Activated CD4-positive, alpha-beta T cell treated with anti-CD3 and anti-CD28 coated beads, Interleukin-2, Interleukin-6, amounts not matched to agents 100 ng/mL and 50 ng/mL, durations not matched to agents 16 hours and 8 hours (primary cell): ENCODE measurements at places on chromosomes 2 and 18.

- no peak for DNase-seq
Measured at GRCh38 chr18:8140841-8141501, 468.3 kb upstream of the RAB12 start.

GRCh38 chr2:227509076-227509475 lies 37.1 kb downstream of the AGFG1 start:
- no peak for DNase-seq

- DNase-seq = no peak
Measured at GRCh38 chr2:45382744-45383143, 228.3 kb downstream of the SRBD1 start.

DNA sequence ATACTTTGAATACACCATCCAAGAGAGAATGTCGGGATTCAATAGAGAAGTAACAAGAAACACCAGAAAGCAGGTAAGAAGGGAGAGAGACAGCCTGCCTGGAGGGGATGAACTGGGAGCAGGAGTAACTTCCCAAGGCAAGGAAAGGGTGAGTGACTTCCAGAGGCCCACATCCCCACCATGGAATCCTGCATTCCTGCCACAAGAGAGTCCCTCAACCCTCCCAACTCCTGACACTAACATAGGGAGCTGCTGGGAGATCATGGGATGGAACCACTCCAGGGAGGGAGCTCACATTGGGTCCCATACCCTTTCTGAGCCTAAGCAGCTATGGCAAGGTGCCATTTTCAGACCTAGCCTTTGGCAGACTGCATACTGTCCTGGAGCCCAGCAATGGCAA lies 5.5 kb upstream of the TMEM163 start:
- DNase-seq = no peak

DNA sequence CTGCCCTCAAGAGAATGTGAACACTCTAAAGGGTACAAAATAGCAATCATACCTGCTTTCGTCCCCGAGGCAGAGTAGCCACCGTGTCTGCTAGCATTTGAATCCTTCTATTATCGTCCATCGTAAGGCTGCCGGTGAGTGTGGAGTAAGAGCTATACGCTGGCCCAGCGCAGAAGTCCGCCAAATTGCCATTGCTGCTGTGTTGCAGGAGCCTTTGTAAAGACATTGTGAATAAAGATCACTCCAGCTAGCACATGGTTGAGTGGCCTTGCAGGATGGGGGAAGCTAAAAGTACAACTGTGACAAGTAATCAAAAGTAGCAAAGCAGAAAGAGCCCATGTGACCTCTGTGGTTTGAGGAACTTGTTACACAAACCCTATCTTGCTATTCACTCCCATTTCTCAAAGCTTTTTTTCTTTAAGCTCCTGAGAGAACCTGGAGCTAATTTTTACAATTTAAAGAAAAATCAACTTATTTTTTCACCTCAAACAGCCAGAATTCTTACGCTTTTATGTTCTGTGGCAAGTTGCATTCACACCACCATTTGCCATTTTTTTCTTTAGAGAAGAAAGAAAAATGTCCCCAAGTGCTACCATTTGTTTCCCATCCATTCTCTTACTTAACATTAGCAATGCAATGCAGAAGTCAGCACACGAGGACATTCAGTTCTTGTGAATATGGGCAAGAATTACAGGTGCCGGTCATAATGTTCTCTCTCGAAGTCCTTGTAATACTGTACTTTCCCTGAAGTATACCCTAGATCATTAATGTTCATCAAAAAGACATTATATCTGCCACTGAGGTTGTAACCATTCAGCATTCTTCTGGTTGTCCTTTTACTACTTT lies at the start of gene CYTIP:
CYTIP (minus strand) TSS at position 295 of the 846 bp plus-strand sequence; CDS start at position 226, 69 bp downstream.
- DNase-seq = peak; percentile 92

- no peak for DNase-seq
Measured at GRCh38 chr2:34909992-34910705, 1311.0 kb upstream of the FAM98A start.

DNA sequence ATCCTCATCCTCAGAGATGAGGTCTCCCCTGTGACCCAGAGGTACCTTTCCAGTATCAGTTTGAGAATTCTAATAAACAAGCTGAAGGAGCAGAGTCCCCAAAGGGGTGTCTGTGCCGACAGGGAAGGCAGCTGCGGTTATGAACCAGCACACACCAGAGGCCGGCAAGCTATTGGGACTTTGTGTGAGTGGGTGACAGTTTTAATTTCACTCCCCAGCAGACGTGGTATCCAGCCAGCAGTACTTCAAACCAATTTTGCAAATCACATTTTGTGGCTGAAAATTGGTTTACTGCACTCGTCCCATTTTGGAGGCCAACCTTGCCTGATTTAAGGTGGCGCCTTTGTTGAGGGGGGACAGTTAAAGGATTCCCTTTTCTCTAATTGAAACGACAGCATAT lies 103.0 kb upstream of the NRP2 start:
- DNase-seq = no peak

GRCh38 chr2:60466161-60466702 lies 87.2 kb downstream of the BCL11A start:
- DNase-seq = no peak

DNA sequence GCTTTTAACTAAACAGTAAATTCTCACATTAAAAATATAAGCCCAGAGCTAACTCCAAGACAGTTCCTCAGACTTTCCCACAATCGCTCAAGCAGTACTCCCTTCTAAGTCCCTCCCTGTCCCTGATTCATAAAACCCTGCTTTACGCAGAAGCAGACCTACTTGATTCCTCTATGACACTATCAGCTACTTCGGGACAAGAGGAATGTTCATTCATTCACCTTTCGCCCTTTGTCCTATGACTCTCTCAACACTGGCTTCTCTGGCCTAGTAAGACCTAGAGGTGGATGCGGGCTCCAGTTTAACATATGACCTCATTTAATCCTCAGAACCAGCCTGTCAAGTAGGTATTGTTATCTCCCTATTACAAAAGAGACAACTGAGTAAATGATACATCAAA lies 10.2 kb downstream of the LPIN2 start:
- DNase-seq = no peak

DNA sequence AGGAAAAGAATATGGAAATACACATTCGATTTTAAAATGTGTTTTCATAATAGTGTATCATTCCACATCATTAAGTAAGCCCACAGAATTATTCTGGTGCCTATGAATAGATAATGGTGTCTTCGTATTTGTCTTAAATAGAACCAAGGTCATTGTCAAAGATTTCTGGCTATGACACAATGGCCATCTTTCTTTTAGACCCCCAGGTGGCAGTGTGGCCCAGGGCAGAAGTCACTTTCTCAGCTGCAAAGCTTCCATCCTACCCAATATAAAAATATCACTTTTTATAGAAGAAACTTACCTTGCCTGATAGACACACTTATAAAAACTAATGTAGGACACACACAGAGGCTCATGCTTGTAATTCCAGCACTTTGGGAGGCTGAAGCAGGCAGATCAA lies 57.5 kb downstream of the ZRANB3 start:
- DNase-seq = peak; percentile 21

- DNase-seq = no peak
Measured at GRCh38 chr2:240191001-240191400, 50.5 kb upstream of the OTOS start.

GRCh38 chr18:54247511-54248175 lies 21.7 kb upstream of the POLI start:
- no peak for DNase-seq

DNA sequence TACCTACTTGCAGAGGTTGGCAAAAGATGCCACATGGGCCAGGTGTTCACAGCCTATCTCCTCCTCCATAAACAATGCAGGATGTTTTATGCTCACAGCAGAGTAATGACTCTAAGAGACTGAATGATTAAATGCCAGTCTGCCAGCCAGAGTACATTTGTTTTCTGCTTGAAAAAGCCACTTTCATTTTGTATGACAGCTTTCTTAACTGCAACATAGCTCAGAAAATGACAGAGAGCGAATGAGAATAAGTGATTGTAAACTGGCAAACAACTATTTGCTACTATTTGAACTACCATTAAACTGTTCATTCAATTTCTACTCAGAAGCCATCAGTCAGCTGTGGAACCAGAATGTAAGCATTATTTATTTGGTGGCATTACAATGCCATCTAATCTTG lies 50.6 kb upstream of the DCC start:
- DNase-seq = no peak

GRCh38 chr2:71706121-71706520 lies 252.8 kb downstream of the DYSF start:
- DNase-seq = no peak

DNA sequence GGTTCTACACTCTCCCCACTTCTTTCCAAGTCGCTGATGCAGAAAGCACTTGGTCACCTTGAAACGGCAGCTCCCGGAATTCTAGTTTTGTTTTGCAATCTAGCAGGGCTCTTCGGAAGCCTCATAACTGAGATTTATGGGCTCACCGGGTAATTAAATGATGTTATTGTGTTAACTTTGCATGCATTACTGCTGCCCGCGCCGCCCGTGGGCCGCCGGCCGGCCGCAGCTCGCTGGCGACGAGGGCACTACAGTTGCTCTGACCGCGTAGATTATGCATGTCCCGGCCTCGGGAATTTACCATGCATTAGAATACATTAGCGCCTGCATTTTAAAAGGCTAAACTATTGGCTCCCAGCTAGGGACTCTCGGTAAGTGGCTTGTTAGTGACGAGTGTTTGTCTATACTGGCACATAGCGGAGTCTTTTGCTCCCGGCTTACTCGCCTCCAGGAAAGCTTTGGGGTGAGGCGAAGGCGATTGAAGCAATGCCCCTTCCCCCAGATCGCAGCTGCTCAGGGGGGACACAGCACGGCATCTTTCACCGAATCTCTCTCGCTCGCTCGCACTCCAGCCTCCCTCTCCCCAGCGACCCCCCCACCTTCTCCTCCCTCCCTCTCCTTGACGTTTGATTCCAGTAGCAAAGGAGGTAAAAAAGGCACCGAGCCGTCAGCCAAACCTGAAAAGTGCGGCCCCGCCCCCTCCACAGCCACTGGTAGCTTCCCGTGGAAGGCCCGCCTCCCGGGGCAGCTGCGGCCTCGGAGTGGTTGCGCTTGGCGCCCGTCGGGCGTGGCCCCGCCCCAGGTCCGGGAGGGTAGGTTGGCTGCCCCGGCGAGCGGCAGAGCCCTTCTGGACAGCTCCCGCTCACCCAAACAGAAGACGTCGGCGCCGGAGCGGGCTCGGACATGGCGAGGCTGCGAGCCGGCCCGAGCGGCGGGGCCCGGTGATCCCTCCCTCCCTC lies at the start of gene ONECUT2:
ONECUT2 (plus strand) TSS at position 839 of the 959 bp plus-strand sequence. CDS start 343 bp downstream, outside the sequence.
- peak; percentile 73 for DNase-seq

DNA sequence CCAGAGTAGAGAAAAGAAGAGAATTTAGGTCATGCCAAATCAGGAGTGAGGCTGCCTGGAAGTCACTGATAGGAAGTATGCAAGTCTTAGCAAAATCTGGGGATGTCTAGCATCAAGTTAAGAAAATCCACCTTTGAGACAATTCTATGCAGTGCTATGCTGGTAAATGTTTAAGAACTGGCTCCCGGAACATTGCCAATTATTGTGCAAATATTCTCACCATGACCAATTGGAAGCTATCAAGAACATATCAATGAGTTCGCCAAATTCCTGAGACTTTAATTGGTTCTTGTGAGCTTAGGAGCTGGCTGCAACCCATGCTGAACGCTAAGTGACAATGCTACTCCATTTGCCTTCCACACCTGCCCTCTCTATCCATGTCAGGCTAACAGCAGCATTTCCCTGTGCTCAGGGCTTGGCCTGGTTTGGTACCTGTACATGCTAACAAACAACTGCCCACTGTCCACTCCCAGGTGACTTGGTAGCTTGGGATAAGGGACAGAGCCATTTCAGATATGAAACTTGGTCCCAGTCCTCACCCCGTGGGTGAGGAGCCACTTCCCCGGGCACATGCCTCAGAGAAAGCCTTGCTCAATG lies 172.9 kb upstream of the KLHL29 start:
- no peak for DNase-seq

DNA sequence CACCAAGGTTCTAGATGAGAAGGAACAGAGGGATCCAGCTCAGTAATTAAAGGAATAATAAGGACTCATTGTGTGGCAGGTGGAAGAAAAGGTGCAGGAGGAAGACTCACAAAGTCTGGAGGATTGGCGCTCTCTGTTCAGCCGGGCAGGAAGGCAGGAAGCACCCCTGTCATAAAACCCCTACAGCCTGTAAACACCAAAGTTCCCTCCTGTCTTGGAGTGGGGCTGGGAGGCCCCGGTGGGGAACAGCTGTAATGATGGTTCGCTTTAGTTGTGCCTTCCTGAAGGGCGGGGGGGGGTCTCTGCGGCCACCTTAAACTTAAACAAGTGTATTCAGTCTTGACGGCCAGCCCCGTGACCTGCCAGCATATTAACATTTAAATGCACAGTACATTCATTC lies 84.3 kb downstream of the GBX2 start:
- DNase-seq = no peak

DNA sequence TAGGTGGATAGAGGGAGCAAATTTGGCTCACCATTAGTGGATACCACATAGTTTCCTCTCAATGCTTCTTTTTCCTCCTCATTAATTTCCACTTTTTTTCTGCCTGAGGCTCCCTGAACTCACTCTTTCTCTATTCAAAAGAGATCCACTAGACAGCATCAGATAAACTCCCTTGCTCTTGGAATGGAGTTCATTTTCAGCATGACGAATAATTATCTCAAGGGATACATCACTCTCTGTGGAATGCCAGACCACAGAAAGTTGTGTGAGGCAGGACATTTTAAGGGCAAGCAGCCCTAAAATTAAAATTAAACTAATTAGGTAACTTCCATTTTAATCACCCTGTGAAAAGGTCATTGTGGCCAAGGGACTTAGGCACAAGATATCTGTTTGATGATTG lies 1920.1 kb upstream of the CELF4 start:
- DNase-seq = no peak

- peak; percentile 60 for DNase-seq
Measured at GRCh38 chr2:195538937-195539336, 118.1 kb upstream of the SLC39A10 start.

DNA sequence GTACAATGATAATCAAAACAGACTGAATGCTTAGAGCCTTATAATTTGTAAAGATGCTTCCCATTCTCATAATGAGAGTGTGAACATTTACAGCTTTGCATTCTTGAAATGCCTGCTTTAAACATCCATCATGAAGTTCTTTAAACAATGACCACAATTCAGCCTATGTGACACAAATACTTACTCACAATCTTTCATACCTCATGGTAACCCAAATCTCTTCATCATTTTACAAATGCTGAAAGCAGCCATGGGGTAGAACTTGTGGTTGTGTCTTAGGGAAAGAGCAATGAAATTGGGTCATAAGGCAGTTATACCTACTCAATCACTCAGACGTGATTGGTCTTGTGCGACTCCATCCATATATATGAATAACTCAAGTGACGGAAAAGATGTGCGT lies 140.7 kb downstream of the RND3 start:
- DNase-seq = no peak

DNA sequence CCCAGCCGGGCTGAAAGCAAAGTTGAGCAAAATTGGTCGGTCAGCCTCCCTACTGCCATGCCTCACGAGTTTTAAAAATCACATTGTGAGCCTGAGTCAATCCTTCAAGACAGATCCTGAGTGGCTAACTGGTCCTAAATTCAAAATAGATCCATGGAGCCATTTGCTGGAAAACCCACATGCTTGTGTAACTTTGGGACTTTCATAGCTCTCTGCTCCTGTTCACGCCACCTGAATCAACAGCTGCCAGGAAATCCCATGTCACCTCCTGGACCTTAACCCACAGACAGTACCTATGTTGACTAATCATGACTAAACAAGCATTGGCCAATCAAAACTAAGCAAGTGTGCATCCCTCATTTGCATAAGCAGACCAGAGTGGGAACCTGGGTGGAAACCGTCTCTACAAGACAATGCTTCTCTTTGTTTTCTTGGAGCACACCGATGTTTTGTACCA lies 42.8 kb upstream of the LDLRAD4 start:
- DNase-seq = peak; percentile 31

- DNase-seq = no peak
Measured at GRCh38 chr2:73418343-73418742, 32.7 kb downstream of the ALMS1 start.

- DNase-seq = peak; percentile 71
Measured at GRCh38 chr2:159879051-159879604, 81.1 kb upstream of the CD302 start.
